ENCODE measurements at places on chromosomes 12 and 14.

GRCh38 chr12:127494961-127495915 lies 771.7 kb upstream of the TMEM132C start:
- DNase-seq = no peak

- no peak for DNase-seq
These were observed 123.7 kb downstream of the PIWIL1 start for GRCh38 chr12:130461447-130461815.

DNA sequence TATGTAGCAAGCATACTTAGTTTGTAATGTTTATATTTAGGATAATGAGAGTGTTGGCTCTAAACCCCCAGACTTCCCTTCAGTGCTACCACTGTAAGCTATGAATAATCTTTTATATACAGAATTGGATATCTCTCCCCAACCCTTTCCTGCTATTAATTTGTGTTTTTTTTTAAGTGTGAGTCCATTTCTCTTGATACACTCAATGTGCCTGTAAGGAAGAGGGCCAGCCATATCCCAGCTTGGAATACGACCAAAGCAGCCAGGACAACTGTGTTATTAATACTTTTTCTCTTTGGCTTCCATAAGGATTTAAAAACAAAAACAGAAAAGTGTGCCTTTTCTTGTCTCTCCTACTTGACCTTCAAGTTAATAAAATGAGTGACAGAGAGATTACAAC lies 116.7 kb downstream of the SNAPC1 start:
- DNase-seq = no peak

DNA sequence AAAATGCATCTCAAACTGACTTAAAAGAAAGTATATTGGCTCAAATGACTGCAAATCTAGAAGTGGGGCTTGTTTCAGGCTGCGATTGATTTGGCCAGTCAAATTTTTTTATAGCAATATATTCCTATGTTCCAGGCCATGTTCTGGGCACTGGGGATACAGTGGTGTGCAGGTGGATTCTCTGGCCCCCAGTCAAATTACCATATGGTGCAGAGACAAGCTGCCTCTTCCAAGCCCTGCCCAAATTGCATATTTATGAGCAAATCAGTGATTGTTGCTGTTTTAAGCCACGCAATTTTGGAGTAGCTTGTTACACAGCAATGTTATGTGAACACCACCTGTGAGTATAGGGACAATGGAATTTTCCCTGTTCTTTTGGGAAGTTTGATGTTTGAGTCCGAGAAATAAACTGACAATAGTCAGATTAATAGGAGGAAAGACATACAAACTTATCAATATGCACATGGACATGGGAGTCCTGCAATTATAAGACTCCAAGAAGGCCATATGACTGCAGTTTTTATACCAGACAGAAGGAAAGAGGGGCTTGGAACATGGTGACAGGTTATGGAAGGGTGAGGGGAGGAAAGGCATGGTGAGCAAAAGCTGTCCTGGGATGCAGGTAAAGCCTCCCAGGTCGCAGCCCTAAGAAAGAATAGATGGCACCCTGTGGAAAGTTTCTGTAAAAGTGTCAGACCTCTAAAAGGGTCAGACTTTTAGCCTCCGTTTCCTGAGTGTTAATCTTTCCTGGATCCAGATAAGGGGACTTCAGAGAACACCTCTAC lies 13.1 kb upstream of the CRY1 start:
- DNase-seq = no peak
